ENCODE measurements at places on chromosomes 6 and 20.
A peak's percentile ranks its signal among the peaks of the same experiment; 100 is the strongest.

- DNase-seq: no peak
Observed at GRCh38 chr6:91328241-91328640, 741.4 kb upstream of the MAP3K7 start.

- DNase-seq: no peak
Observed at GRCh38 chr6:12890171-12890790, 173.7 kb downstream of the PHACTR1 start.

GRCh38 chr6:33429750-33430052 is 9.8 kb downstream of the SYNGAP1 start:
- DNase-seq: no peak

DNA sequence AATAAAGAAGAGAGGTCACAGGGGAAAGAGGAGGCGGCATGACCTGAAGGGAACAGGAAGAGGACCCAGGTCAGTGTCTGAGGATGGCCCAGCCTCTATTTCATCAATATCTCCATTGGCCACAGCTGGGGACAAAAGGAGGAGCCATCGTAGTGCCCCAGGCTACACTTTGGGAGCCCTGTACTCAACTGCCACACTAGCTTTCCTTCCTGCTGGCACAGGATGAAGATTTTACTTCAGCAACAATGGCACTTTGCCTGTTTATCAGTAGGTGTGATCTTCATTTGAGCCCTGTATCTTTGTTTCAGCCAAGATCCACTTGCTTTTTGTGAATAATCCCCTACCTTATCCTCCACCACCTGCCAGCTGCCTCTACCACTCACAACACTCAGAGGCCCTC is 35.4 kb upstream of the RCAN2 start:
- DNase-seq: no peak

GRCh38 chr6:20540683-20541082 is 6.4 kb downstream of the CDKAL1 start:
- no peak for DNase-seq

DNA sequence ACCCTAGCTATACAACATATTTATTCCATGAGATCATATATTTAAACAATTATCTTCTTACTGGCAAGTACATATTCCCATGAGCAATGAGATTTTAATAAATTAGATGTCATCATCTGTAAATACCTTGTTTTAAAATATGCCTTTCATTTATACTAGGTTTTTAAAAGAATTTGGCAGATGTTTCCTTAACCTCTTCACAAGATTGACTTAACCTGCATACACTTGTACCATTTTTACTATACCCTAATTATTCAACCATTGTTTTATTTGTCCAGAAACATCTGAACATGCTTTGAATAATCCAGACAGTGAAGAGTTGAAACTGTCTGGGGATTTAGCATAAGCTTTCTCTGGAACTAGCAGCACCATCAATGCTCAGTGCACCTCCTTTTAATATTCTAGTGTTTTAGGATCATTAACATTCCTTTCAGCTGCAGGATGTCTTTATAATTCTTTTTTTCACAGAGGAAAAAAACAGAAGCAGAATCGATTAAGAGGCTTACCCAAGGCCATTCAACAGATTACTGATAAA is 188.0 kb upstream of the TENT5A start:
- DNase-seq: no peak

- DNase-seq: no peak
Observed at GRCh38 chr6:64712606-64713005, 994.4 kb downstream of the EYS start.

- DNase-seq: no peak
Observed at GRCh38 chr6:45678285-45678607, 300.5 kb upstream of the SUPT3H start.

GRCh38 chr20:38894091-38894847 is 31.9 kb upstream of the FAM83D start:
- no peak for DNase-seq

DNA sequence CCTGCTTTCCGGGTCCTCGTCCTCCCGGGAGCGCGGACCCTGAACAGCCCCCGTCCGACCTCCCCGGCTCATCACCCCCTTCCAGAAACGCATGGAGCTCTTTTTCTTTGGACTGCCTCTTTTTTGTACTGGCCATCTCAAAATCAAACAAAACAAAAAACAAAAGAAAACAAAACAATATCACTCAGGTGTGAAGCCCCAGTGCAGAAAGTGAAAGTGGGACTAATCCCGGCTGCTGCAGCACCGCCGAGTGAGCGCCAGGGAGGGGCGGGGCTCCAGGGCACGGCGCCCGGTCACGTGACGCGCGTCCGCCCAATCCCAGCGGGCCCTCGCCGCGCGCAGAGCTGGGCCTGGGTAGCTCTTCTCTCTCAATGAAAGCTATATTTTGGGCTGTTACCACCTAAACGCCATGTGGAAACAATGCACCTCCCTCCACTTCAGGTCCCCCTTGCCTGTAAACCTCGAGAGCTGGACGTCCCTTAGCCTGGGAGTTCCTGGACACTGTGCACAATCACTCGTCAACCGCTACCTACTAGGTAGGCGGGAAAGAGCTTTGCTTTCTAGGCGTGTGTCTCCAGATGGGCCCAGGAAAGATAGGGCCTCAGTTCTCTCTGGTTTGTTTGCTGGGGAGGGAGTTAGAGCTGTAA is 93.7 kb upstream of the PRDM1 start:
- DNase-seq: peak; percentile 79

DNA sequence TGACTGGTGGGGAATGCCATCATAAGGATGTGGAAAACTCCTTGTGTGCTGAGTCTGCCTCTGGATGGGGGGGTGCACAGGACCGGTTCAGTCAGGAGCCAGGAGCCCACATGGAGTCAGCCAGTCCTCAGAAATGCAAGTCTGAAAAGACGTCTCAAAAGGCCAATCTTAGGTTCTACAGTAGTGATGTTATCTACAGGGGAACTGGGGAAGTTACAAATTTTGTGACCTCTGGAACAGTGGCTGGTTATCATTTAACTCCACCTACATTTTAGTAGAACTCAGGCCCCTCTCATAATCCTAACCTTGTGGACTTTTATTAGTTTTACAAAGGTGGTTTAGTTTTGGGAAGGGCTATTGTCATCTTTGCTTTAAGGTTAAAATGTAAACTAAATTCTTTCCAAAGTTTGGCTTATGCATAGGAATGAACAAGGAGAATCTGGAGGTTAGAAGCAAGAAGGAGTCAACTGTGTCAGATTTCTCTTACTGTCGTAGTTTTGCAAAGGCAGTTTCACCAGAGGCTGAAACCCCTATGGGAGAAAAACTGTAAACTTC is 13.7 kb upstream of the TBC1D22B start:
- DNase-seq: no peak

DNA sequence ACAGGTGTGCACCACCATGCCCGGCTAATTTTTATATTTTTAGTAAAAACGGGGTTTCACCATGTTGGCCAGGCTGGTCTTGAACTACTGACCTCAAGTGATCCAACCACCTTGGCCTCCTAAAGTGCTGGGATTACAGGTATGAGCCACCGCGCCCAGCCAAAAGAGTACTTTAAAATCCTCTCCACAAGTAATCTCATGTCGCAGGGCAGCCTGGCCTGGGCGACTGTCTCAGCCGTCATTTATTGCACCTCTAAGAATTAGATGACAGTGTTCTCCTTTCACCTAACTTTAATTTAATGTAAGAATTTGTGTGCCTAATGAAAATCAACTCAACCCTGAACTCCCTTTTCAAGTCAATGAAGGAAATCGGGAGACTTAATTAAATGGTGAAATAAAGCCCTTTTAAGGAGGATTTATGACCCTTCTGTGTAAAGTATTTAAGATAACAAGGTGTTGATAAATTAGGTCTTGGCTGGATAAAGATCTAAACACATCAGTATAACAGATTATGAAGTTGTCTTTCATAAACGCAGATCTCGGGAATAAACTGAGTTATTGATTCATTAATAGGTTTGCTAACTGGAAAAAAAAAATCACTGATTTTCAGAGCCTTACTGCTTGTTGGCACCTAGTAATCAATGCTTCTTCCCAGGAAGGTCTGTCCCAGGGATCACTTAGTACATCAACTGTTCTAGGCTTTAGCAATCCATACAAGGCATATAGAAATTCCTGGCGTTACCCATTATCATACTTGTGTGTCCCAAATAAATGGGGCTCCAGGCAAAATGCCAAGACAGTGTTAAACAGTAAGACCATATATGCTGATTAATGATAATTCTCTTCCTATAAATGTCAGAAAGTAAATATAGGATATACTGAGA is 209.3 kb downstream of the GMDS start:
- no peak for DNase-seq

DNA sequence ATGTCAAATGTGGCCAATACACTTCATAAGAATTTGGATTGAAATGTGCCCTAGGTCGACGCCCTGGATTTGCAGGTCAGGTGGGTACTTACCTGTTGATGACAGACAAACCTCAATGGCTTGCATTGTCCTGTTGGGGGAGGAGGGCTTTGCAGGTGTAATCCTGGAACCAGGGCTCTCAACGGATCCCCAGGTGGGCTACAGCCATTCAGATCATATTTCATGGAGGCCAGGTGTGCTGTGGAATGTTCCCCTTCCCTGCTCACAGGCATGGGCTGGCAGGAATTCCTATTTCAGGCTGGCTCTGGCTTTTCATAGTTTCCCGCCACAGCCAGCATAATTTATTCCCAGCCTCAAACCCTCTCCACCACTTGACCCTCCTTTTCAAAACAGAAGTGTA is 254.7 kb downstream of the SMOC2 start:
- no peak for DNase-seq

- no peak for DNase-seq
Observed at GRCh38 chr6:148565930-148566663, 180.7 kb upstream of the UST start.

DNA sequence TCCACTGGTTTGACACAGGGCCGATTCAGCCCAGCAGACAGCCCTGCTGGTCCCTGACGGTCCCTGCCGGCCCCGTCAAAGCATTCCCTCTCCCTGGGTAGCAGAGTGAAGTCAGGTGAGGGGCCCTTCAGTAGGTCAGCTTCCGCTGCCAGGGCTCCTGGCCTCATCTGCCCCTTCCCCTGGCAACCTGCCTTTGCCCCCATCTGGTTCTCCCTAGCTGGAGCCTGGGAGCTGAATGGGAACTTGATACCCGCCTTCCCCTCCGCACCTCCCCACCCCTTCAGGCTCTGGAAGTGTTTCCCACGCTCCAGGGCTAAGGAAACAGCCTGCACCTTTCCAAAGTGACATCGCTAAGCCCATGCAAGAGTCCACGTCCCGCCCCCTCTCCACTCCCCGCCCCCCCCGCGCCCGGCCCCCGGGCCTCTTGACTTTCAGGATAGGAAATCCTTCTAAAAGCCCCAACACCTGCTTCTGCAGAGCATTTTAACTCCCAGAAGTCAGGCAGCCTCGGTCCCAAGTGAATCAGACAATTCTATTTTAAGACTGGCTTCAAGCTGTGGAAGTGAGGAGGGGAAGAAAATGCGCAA is 53.3 kb downstream of the ISM1 start:
- DNase-seq: no peak

DNA sequence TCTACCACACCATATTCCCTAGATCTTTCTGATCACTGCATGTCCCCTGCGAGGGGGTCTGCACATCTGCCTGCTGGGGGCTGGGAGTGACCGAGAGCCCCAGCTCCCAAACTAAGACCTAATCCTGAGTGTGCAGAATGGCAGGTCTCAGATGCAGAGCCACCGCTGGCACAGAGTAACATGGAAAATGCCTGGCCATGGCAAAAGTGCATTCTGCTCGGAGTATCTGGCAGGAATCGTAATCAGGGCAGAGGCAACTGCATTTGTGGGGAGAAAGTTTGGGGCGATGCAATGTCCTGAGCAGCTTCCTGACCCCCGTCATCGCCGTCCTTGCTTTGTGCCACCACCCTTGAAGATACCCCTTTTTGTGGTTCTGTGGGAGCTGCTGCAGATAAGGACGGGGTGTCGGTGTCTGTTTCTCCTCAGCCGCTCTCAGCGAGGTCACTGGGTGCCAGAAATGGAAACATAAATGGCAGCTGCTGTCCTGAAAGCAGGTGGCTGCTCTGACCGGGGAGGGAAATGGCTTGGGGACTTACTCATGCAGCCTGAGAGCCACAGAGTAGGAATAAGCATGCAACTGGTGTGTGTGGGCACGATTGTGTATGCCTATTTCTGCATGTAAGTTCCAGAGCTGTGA is 157.9 kb downstream of the LY86 start:
- DNase-seq: no peak

- DNase-seq: no peak
Observed at GRCh38 chr20:53555081-53555480, 38.6 kb downstream of the ZNF217 start.

- no peak for DNase-seq
Observed at GRCh38 chr6:105384004-105384403, 18.9 kb downstream of the PREP start.

GRCh38 chr20:11522366-11522741 is 395.3 kb upstream of the BTBD3 start:
- DNase-seq: no peak

- DNase-seq: peak; percentile 24
Observed at GRCh38 chr6:43724914-43725642, 37.5 kb upstream of the MRPS18A start.

DNA sequence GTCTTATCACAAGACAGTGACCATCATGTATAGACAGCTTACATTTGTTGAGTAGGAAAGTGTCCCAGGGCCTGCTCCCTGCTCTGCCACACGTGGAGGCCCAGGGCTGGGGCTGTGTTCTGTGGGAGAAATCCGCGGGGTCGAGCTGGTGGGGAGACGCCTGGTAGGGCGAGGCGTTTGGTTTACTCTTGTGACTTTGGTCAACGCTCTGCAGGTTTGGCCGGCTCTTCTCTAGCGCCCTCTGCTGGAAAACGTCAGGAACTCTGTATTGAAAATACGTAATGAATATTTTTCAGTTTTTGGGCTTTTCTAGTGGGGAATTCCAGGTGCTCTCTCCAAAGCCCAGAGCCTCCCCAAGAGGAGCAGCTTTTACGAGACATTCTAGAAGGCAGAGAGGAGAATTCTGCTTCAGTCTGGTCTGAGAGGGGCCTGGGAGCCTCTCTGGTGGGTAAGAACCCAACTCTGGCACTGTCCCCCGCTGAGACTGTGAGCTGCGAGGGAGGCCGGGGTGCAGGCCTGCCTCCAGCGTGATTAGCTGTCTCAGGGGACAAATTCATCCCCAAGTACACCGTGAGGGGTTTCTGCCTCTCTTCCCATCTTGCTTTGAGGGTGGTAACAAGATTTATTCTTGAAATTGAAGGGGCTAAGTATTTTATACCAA is 112.6 kb upstream of the RALGAPA2 start:
- peak; percentile 8 for DNase-seq

- DNase-seq: no peak
Observed at GRCh38 chr6:133724726-133725125, 164.2 kb upstream of the TCF21 start.

DNA sequence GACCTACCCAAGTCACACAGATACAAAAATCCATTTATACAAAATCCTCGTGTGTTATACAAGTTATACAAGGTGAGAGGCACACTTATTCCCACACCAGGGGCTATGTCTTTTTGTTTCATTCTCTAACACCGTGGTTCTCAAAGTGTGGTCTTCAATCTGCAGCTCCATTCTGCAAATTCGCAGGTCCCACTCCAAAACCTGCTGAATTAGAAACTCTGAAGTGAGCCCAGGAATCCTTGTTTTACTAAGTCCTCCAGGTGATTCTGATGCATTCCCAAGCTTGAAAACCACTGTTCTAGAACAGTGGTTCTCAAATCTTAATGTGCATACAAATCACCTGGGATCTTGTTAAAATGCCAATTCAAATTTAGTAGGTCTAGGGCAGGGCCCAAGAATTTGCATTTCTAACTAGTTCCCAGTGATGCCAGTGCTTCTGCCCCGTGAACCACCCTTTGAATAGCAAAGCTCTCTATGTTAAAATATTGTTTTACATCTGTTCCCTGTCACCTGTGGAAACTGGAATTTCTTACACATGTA is 35.1 kb downstream of the LRFN2 start:
- no peak for DNase-seq

All from stimulated activated CD8-positive, alpha-beta memory T cell treated with anti-CD3 and anti-CD28 coated beads, Interleukin-2, amount 100 ng/mL, for 1 hour (primary cell).